Fibroblast of skin of scalp (primary cell): ENCODE measurements at places on chromosomes 2 and 18.

- no peak for DNase-seq
Measured at GRCh38 chr2:62495761-62496160, 10.2 kb downstream of the TMEM17 start.

- DNase-seq: no peak
Measured at GRCh38 chr2:37851428-37851827, 73.7 kb upstream of the RMDN2 start.

DNA sequence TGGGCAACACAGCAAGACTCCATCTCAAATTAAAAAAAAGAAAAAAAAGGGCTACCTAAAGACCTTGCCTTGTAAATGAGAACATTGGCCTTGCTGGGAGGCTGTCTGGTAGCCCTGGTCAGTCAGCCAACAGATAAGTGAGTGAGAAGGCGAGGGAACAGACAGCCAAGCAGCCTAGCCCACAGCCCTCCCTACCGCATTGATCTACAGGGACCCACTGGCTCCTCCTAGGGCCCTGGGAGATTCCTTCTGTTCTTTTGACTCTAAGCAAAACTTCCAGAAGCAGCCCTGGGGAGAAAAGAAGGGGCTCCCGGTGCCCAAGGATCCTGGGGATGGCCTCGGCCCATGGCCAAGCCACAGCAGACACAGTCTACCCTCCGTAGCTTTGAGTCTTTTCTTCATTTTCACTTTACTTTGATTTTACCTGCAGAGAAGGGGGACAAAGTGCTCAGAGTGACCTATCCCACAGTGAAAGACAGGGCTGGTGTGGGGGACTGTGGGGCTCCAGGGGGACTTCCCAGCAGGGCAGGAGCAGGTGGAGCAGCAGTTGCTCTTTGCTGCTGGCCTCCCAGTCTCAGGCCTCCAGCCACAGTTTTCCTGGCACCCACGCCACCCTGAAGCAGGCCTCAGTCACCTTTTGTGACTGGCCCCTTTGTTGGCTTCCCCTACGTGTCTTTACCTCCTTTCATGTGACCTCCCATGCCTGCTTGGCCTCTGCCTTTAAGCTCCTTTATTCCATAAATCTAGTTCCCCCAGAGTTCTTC lies 5.1 kb downstream of the CEP68 start:
- no peak for DNase-seq

- no peak for DNase-seq
Measured at GRCh38 chr18:8427339-8427738, 181.9 kb upstream of the RAB12 start.

GRCh38 chr2:139876321-139876720 lies 1096.1 kb upstream of the NXPH2 start:
- DNase-seq: no peak

GRCh38 chr18:47191961-47192360 lies 15.8 kb upstream of the IER3IP1 start:
- no peak for DNase-seq

GRCh38 chr18:48798334-48799245 lies 152.2 kb downstream of the SMAD7 start:
- DNase-seq: no peak

GRCh38 chr18:63160172-63160995 lies 159.2 kb downstream of the BCL2 start:
- peak; percentile 27 for DNase-seq
